ENCODE measurements at places on chromosomes 7 and 10.

DNA sequence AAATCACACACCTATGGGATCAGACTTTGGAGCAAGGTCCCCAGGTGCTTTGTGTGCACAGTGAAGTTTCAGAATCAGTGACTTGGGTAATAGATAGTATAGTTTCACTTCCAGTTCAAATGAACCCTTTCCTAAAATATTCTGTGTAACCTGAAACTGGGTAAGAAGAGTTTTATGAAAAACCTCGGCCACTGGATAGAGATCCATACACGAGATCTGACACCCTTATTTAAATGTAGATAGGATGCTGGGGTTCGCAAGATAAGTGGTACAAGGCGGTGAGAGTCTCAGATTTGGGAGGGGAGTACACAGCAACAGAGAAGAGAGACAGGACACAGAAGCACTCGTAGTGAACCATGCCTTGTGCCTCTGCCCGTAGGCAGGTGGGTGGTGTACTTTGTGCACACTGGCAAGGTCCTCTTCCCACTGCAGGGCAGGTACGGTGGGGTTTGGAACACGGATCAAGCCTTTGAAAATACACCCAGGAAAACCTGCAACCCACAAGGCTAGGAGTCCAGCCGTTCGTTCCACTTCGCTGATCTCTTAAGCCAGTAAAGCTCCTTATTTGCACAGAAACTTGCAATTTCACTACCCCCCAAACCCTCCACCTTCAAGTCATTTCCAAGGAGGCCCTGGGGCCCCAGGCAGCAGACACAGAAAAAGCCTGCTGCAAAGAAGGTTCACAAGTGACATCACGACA, 162.8 kb downstream of the USP6NL start:
- no peak for DNase-seq

DNA sequence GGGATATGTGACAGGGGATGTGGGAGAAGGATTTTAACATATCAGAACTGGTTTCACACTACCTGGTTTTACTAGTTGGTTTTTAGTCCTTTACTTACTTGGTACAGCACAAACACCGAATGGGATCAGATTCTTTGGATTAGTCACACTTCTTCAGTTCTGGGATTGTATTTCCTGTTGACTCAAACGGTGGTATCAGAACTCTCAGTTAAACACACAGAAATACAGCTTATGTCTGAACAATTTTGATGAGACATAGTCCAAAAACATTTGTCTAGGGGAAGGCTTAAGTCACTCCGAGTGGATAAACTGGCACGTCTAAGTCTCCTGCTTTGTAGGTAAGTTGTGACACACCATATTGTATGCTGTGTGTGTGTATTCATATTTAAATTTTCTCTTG, 480.5 kb downstream of the PHTF2 start:
- DNase-seq, result peak; percentile 84

- DNase-seq, result no peak
Measured at GRCh38 chr7:150981644-150982043, 3.5 kb upstream of the KCNH2 start.

GRCh38 chr10:45211576-45211975, 103.8 kb downstream of the OR13A1 start:
- DNase-seq, result no peak

DNA sequence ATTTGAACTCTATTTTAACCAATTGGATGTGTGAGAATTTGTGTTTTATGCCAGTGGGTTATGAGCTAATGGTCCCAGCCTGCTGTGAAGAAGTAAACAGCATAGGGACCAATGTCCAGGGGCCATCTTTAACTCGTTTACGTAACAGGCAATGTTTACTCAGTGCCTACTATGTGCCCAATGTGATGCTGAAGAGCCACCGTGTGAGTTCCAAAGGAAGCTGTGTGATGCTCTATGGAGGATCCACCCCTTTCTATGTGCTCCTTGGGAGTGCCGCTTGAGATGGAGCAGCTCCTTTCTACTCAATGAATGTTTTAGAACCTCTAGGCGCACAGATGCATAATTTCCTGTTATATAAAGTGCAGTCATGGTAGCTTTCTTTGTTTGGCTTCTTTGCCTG, 21.3 kb downstream of the DYNC1I1 start:
- DNase-seq, result no peak

Measured in EL (cell line).